CD4-positive, alpha-beta T cell treated with Interleukin-15 for 4 hours (primary cell): ENCODE measurements at places on chromosomes 7 and 10.

DNA sequence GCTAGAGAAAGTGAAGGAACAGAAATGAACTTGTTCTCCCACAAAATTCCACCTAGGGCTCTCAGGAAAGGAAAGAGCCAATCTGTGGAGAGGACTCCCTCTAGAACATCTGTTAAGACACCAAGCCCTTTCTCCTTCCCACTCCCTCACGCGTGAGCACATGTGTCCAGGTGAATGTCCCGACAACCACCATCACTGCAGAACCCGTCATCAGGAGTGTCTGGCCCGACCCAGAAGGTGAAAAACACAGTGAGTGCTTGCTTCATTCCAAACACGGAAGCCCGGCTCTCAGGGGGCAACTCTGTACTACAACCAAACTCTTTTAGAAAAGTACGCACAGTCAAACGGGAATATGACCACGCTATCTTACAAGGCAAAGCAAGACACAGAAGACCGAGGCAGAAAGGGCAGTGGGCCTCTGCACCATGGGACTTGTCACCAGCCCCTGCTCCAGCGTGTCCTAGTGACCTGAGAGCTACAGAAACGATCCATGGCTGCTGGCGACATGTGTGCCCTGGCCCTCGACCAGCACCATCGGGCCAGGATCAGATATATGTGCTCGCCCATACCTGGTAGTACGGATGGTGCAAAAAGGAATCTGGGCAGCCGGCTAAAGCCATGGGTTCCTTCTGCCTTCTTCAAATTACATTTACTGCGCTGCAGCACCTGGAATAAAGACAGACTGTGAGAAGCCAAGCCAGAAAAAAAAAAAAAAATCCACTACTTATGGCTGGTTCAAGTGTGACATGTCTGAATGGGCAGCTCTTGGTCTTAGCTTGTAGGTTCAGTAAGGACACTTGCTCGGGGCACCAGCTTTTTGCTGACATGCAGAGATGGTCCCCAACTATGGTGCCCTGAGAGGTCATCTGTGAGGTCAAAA is 50.8 kb downstream of the GRB10 start:
- DNase-seq: no peak

- no peak for DNase-seq
These were observed 114.0 kb downstream of the BMPER start for GRCh38 chr7:34019301-34019790.

DNA sequence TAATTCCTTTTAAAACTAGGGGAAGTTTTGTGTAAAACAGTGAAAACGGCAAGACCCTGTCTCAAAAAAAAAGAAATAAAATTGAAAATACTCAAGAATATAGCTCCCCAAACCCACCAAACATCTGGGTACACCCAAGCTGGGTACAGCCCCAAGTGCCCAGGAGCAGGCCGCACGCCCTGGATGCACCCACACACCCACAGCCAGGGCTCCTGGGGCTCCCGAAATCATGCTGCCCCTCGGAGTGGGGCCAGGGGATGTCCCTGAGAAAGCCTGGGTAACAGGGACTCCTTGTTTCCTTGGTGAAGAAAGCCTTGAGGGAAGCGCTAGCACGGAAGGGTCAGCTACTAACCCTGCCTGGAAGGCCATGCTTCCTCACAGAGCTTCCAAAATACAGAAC is 10.1 kb downstream of the BNIP3 start:
- no peak for DNase-seq

DNA sequence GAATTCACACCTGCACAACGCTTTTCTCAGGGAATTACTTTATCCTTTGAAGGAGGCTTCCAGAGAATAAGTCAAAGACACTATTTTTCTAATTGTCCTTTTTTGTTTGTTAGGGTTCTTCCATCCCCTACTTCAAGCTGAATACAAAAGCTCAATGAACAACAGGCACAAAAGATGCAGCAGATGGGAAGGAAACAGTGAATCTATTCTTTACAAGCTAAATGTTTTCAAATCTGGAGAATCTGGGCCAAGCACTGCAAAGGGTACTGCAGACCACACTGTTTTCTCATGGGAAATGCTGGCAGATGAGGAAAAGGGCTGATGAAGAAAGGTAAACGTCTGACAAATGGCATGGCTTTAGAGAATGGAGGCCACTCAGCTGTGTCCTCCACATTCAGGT is 18.5 kb downstream of the LIPA start:
- DNase-seq: no peak

DNA sequence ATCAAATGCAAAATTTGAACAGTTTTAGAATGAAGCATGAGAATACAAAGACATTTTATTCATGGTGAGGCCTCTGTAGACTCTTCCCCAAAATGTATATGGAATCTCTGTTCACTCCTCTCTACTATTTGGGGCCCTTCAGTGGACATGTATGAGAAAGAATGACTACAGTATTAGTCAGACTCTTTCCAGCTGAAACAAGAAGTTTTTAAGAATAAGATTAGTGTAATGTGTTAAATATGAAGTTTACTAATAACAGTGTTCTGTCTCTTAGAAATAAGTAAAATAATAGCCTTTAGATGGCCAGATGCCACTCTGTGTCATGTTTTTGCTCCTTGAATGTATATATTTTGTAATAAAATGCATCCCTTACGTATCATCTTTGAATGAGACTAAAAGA is 585.6 kb downstream of the SUGCT start:
- DNase-seq: no peak

GRCh38 chr10:54800741-54801421 is at the start of gene PCDH15:
Gene PCDH15 (minus strand): TSS chr10:54801231. CDS start chr10:54664262, 136,969 bp downstream.
- DNase-seq: no peak

DNA sequence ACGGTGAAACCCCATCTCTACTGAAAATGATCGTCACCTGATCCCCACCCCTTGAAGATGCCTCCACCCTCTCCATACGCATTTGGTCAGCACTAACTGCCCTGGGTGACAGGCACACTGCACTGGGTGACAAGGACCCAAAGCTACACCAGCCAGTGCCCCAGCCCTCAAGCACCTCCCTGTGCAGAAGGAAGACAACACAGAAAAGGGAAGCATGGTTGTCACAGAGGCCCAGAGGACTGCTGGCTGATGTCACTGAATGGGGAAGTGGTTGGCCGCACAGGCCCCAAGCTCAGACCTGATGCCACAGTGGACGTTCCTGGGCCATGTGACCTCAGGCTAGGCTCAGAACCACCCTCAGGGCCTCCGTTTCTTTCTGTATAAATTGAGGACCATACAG is 4.2 kb upstream of the PILRA start:
- peak; percentile 13 for DNase-seq

GRCh38 chr10:50610368-50610767 is 13.4 kb downstream of the SGMS1 start:
- DNase-seq: no peak

- no peak for DNase-seq
These were observed 54.6 kb upstream of the PITRM1 start for GRCh38 chr10:3226960-3227744.

GRCh38 chr7:95411036-95411435 is 14.9 kb upstream of the PON3 start:
- no peak for DNase-seq

DNA sequence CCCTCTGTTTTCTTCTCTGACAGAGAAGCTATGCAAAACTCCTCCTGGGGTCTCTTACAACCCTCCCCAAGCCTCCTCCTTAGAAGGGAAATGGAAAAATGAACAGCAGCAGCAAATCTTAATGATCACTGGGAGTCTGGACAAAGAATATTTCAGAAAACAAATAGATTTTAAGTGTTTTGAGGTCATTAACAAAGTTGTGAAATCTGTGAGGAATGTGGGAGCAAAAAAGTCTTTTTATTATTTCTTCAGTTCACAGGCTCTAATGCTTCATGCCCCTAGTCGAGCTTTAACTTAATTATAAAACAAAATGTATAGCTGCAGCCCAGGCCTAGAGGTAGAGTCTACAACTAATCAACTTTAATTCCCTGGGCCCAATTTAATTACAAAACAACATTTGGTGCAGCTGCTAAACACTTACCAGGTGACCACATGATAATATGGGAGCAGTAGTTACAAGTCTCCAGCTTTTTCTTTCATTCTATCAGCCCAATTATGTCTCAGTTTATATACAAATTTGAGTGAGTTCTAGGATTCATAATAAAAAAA is 293.2 kb downstream of the THSD7A start:
- DNase-seq: no peak

GRCh38 chr10:67912331-67912946 is 28.0 kb downstream of the SIRT1 start:
- no peak for DNase-seq

- peak; percentile 32 for DNase-seq
These were observed 1.3 kb downstream of the CYTH3 start for GRCh38 chr7:6271060-6271658.

- no peak for DNase-seq
These were observed 32.4 kb downstream of the CXCL12 start for GRCh38 chr10:44352316-44353127.

- DNase-seq: no peak
These were observed 52.7 kb downstream of the CDK14 start for GRCh38 chr7:90648834-90649233.

GRCh38 chr10:123582084-123582989 is 83.8 kb upstream of the GPR26 start:
- peak; percentile 51 for DNase-seq

DNA sequence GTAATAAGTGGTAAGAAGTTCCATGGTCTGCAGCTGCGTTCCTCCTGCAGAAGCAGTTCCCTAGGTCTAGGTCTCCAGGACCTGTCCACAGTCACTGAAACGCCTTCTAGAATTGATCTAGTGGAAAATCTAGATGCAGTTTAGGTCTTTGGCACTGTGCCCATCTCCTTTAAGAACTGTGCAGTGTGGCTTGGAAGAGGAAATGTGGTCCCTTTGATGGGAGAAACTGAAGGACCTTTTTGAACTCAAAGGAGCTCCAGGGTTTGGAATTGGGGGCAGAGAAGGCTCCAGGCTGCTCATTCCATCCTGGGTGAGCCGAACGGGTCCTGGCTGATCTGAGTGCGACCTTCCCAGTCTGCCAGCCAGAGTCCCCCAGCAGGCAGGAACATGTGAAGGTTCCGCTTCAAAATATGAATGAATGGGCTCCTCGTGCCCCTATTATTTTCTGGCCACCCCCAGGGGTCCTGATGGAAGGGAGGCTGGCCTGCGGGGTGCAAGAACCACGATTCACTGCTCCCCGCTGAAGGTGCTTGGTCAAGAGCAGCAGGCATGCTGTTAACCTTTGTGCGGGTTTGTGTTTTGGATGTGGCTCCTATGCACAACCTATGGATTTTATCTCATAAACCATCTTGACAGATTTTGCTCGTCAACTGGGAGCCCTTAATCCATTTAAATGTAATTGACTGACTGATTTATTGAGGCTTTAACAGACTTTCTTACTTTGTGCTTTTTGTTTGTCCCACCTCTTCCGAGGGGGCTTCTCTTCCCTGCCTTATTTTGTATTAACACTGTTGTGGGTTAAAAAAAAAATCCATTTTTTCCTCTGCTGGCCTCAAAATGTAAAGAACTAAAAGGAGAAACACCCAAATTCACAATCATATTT is 36.7 kb downstream of the ZNF467 start:
- DNase-seq: no peak

DNA sequence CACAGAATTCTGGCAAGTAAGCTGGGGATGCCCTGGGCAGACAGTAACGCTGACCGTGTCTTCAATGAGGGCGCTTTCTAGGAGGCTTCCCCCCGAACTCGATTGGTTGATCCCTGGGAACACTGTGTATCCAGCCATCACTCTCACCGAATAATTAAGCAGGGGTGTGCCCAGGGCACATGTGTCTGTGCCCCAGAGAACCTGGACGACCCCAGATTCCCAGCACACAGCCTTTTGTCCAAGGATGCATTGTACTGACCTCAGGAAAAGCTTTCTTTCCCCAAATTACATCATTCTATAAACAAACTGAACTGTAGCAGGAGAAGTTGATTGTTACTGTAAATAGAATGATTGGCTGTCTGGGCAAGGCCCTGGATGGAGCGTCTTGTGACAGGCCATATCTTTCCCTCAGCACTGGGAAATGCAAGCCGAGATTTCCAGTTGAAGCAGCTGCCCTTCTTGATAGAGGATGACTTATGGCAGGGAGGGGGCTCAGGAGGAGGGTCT is 6.6 kb upstream of the DEPP1 start:
- no peak for DNase-seq

DNA sequence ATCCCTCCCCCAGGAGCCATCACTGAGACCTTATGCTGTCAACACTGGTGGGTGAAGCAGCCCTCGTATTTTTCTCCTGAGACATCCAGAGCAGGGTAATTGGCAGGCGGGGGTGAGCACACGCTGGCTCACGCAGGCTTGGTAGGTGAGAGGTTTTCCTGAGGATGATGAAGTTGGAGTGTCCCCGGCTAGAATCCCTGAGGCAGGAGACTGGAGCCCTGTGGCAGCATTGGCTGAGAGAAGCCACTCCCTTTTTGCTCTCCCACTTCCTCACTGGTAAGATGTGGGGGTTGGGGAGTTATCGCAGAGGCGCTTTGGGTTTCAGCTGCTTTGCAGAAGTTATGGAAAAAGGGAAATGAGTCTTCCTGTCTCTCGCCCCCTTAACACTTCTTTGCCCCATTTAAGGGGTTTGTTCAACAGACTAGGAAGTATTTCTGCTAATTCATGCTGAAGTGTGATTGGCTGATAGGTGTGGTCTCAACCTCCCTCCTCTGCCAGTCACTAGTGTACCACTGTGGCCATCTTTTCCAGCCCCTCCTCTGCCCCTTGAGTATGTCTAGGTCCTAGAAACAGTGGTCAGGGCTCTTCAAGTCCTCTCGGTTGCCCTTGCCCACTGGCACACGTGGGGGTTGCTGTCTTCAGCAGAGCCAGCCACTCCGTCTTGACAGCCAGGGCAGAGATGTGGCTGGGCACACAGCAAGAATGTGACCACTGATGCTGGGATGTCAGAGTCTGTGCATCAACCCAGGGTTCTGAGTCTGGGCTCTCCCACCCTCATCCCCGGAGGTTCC is 5.7 kb downstream of the ARPC1B start:
- peak; percentile 40 for DNase-seq

GRCh38 chr7:6491194-6491593 is 43.4 kb upstream of the DAGLB start:
- DNase-seq: no peak

DNA sequence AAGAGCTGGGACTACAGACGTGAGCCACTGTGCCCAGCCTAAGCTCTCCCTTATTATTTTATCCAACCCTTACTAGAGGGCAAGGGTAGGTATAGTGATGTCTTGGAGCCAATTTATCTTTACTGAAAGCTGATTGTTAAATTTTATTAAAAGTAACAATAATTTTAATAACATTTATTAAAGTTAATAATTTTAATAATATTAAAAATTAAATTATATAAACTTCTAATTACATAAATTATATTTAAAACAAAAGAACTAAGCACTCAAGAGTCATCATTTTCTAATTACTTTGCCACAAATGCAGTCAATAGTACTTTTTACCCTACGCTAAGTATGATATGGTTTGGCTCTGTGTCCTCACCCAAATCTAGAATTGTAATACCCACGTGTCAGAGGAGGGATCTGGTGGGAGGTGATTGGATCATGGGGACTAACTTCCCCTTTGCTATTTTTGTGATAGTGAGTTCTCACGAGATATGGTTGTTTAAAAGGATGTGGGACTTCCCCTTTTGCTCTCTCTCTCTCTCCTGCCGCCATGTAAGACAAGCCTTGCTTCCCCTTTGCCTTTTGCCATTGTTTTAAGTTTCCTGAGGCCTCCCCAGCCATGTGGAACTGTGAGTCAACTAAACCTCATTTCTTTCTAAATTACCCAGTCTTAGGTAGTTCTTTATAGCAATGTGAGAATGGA is 58.4 kb upstream of the ETV1 start:
- DNase-seq: no peak
